ENCODE measurements at places on chromosomes 1 and 21. TPM values are rescaled to one million over a fixed set of nuclear protein-coding genes. Genes with fewer than 3 reads are reported as not detected.

GRCh38 chr1:1358433-1359271 is at the start of gene MXRA8:
TSS of gene MXRA8 (minus strand) at chr1:1358555. CDS start at chr1:1358504, 51 bp downstream.
- DNase-seq = no peak

DNA sequence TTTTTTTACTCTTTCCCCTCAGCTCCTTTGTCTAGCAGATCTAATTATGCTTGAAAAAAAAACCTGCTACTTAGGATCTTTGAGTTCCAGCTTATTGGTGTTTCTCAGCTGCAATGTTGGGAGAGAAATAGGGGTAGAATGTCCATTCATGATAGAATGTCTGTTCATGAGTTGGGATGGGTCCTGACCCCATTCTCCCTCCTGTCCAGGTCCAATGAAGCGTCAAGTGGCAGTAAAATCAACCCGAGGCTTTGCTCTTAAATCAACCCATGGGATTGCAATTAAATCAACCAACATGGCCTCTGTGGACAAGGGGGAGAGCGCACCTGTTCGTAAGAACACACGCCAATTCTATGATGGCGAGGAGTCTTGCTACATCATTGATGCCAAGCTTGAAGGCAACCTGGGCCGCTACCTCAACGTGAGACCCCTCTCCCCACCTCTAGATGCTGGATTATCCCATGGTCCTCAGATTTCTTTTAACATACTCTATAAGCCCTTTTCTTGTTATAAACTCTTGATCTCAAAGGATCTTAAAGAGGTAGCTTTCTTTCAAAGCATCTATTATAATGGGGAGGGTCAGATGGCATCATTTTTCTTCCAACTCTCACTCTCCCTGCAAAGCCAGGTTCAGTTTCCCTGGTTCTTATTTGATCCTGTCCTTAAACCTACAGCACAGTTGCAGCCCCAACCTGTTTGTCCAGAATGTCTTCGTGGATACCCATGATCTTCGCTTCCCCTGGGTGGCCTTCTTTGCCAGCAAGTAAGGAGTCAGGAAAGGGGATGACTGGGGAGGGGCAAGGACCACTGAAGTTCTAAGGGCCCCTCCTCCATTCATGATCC is 11.1 kb downstream of the CERS2 start:
- peak; percentile 11 for DNase-seq

DNA sequence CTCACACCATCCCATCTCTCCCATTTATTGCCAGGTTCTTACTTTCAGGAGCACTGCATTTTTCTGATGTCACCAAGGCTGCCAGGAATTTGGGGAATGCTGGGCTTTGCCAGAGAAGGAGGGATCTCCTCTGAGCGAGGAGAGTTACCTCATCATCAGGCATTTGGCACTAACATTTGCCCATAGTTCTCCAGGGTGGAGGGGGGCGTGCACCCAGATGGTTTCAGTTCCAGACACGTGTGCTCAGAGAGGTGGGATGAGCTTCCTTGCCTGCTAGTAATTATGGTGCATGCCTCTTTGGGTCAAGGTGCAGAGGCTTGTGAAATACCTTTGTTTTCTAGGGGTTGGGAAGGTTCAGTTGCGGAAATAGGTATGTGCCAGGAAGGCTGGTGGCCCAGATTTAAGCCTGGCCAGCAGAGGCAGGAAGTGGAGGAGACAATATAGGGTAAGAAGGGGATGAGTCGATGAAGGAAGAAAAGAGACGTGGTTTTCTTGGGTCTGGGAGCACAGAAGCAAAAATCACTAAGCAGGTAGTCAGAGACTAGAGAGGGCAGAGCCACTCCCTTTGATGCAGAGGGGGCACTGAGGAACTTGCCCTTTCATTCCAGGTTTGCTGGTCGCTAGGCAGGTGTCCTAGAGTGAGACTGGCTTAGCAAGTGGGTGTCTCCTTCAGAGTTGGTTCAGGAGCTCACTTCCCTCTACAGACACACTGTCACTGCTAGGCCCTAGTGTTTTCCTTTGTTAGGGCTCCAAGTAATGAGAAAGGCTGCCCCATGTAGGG is 7.2 kb downstream of the TUFT1 start:
- no peak for DNase-seq

DNA sequence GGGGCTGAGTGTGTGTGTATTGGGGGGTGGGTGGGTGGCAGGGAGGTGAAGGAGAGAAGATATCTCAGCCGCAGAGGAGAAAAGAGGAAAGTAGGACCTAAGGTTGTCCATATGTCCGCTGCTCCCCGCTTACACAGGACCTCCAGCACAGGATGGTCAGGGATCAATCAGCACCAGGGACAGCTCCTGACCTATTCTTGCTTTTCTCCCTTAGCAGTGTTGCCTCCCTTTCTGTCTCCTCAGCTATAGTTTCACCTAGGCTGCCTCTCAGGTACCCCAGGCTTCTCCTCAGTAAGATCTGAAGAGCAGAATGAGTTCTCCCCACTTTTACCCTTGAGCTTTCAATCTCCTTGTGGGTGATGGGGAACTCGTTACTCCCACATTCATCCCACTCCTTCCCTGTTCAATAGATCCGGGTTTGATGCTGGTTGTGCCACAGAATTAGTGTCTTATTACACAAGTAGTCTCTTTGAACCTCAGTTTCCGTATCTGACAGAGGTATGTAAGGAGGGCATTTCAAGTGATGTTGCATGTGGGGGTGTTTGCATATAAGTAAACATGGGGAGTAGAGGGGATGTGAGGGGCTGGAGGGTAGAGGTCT is 1.4 kb upstream of the DPH2 start:
- no peak for DNase-seq

The C4BPA gene
- total RNA-seq = 0.33 TPM

The FHAD1 gene
- not detected for total RNA-seq
